ENCODE measurements at places on chromosomes 6 and 20. TPM values are rescaled to one million over a fixed set of nuclear protein-coding genes. Genes with fewer than 3 reads are reported as not detected.

GRCh38 chr6:134734312-134734869 lies 215.5 kb downstream of the ALDH8A1 start:
- DNase-seq: no peak

GRCh38 chr6:56806368-56806767 lies 148.5 kb upstream of the BEND6 start:
- no peak for DNase-seq

DNA sequence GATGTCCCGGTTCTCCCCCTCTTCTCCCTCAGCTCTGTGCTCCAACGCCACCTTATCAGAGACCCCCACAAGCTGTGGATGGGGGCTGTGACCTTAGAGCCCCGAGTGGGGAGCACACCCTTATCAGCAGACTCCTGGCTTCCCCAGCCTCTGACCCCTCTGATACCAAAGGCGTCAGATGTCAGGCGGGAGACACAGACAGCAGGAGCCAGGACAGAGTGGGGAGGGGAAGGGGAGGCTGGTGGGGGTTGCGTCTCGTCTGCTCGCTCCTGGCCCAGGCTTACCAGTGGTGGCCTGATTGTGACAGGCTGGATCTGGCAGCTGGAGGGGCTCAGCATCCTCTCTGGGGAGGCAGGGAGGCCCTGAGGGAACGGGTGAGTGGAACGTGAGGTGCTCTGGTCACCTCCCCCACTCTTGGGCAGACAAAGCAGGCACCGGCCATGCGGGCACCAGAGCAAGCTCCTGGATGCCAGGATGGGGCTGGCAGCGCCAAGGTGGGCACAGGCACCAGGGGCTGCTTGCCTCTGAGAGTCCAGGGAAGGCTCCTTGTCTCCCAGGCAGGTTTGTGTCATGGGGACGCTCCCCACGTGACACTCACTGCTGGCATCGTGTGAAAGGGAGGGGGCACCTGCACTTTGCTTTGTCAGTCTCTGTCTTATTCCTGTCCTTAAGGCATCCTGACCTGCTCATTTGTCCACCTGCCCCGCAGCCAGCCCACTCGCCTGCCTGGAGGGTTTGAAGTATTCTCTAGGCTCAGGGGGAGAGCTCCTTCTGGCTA lies 27.8 kb upstream of the GATA5 start:
- no peak for DNase-seq

The ACTR5 gene
- 6.7 TPM for total RNA-seq

All from mucosa of gallbladder (tissue), 1 donor.